Omental fat pad (tissue), 4 donors: ENCODE measurements at places on chromosomes 16 and 17. TPM values are rescaled to one million over a fixed set of nuclear protein-coding genes. Genes with fewer than 3 reads are reported as not detected.

DNA sequence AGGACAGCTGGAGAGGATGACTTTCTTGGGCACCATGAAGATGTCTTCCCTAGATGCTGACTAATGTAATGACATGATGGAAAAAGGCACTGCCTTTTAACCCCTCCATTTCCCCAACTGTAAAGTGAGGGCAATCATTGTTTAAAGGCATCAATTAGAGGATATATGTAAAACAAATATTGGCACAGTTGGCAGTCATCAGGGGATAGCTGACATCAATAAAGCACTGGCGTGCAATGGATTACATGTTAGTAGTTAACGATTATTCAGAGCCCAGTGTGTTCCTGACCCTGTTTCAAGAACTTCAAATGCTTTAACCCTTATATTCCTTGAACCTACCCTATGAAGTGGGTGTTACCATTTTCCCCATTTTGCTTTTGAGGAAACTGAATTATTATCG, 100.7 kb downstream of the TMEM114 start:
- DNase-seq: no peak

WFDC1 gene
- total RNA-seq: 4.7 TPM

GRCh38 chr16:56988161-56988947, 1.0 kb upstream of the NLRC5 start:
- DNase-seq: no peak

GRCh38 chr17:66549731-66550207, 247.4 kb downstream of the PRKCA start:
- DNase-seq: no peak

SPATA22 gene
- total RNA-seq: not detected

DNA sequence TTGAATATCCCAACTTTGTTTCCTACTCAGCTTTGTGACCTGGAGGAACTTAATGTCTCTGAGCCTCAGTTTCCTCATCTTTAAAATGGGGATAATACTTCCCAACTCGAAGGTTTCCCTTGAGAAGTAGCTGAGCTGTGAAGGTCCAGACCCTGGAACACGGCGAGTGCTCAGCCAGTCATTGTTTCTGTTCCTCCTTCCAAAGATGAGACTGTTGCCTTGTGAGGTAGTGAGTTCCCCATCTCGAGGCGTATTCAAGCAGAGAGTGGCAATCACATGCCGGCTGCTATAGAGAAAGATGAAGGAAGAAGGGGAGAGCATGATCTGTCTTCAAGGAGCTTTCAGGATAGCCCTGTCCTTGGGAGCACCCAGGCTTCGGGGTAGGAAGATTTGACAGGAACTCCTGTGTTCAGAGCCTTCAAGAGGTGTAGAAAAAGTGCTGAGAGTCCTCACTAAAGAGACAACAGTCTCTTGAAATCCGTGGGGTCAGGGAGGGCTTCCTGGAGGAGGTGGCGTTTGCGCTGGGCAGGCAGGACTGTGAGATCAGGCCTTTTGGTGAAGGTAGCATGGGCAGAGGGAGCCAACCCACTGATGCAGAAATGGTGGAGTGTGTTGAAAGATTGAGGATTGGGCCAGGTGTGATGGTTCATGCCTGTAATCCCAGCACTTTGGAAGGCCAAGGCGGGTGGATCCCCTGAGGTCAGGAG, 27.2 kb downstream of the SPNS2 start:
- no peak for DNase-seq

MT1F gene
- total RNA-seq: 9.8 TPM

- DNase-seq: no peak
Observed at GRCh38 chr17:67049025-67049739, 4.8 kb downstream of the CACNG1 start.

GRCh38 chr17:38600416-38600815, 5.3 kb downstream of the SRCIN1 start:
- DNase-seq: no peak

GPRC5C gene
- total RNA-seq: 29.0 TPM

P2RX1 gene
- total RNA-seq: 1.1 TPM

EDC4 gene
- 92.2 TPM for total RNA-seq

DNA sequence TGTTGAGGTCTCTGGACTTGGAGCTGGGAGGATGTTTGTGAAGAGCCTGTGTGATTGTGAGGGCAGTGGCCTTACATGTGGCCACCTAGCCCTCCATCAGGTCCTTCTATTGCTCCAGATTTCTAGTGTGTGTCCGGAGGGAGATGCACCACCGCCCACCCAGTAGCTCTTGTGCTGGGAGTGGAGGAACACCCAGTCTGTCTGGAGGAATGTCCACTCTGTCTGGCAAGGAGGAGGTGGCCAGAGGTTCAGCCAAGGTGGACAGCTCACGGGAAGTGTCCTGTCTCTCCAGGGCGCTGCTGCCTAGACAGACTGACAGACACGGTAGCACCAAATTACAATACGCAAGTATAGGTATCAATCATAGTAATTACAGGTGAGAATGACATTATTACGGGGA, 10.6 kb downstream of the RPTOR start:
- DNase-seq: no peak

GINS2 gene
- 0.25 TPM for total RNA-seq

DNA sequence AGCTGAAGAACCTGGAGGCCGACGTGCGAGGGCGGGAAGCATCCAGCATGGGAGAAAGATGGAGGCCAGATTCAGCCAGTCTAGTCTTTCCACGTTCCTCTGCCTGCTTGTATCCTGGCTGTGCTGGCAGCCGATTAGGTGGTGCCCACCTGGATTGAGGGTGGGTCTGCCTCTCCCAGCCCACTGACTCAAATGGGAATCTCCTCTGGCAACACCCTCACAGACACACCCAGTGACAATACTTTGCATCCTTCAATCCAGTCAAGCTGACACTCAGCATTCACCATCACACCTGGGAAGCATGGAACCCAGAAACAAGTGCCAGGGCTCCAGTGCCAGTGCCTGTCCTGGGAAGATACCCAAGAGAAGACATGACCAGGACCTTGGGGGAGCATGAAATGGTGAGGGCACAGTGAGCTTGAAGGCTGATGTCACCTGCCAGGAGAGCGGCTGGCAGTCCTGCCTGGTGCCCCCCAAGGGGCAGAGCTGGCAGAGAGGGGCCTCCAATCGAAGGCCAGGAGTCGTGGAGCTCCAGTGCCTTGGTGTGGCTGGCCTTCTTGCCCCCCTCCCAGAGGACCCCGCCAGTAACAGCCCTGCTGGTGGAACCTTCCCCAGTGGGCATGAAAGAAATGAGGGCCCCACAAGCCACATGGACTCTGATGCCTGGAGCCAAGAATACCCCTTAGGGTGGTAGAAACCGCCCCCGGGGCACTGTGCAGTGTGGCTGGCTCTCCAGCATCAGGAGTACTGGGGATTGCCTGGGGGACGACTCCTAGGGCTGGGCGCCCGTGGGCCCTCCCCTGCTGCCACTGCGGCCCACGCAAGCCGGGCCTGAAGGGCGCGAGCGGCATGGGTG, 643 bp upstream of the NPB start:
- DNase-seq: no peak

TLCD1 gene
- total RNA-seq: 3.6 TPM

- no peak for DNase-seq
Observed at GRCh38 chr17:66673668-66674276, 161.1 kb upstream of the CACNG5 start.

CORO1A gene
- 109 TPM for total RNA-seq

GRCh38 chr16:2738615-2739014, 13.8 kb upstream of the SRRM2 start:
- no peak for DNase-seq

TMEM114 gene
- not detected for total RNA-seq

NOG gene
- 0.72 TPM for total RNA-seq

GRCh38 chr16:85868495-85868894, 30.5 kb upstream of the IRF8 start:
- DNase-seq: no peak

- no peak for DNase-seq
Observed at GRCh38 chr17:61547113-61547512, 43.9 kb downstream of the NACA2 start.

DNA sequence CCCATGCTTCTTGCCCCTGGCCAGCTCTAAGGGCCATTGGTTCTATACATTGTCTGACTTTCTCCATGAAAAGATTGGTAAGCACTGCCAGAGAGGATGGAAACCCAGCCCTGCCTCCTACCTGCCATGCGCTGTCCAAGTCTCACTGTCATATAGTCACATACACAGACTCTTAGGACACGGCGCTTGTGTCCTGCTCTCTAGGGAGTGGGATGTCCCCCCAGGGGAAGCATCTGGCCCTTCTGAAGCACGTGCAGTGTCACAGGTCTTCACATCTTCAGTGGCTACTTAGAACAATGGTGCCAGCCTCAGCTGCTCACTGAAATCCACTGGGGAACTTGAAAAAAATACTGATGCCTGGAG, 38.7 kb downstream of the MYO18A start:
- DNase-seq: no peak

- no peak for DNase-seq
Observed at GRCh38 chr16:56795011-56795410, 65.1 kb downstream of the NUP93 start.

DNA sequence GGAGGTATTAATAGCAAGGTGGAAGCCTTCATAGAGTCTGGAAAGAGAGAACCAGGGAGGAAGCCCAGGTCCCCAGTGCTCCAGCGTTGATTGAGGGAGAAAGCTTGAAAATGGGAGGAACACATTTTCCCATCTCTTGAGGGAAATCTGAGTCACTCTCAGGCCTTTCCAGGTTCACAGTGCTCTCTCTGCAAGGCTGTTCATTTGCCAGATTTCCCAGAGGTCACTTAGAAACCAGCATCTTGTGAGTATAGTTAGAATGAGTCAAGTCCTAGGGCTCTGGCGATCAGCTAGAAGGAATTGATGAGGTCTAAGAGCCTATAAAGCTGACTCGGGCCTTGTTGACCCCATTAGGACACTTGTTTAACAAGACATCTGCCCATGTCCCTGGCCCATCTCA, 17.7 kb upstream of the ZNF594 start:
- no peak for DNase-seq

DNA sequence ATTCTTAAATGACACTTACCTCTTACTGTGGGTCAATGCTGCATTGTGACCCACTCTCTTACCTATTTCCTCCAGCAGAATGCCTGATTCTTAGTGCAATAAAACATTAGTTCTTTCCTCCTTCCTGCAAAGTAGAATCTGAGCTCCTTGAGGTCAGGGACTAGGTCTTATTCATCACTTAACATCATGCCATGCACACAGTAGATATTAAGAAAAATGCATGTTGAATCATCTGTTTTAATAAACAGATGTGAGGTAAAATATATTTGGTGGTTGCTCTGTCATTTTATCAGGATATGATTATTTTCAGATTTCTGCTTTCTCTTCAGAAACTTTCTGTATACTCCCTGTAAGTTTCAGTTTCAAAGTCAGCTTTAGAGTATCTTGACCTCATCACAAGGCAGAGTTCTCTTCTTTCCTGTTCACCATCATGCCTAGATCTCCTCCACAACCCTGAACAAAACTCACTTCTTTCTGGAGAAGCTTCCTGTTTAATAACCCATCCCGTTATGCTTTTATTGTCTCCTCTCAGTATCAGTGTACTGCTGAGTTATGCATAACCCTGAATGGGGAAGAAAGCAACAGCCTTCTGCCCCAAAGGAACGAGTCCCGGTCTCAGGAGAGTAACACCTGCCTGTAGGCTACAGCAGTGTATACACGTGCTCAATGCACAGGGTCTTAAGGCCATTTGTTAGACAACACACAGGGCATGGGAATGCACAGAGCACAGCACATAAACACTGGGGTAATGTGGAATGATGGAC, 30.3 kb upstream of the SUPT4H1 start:
- DNase-seq: no peak

DNA sequence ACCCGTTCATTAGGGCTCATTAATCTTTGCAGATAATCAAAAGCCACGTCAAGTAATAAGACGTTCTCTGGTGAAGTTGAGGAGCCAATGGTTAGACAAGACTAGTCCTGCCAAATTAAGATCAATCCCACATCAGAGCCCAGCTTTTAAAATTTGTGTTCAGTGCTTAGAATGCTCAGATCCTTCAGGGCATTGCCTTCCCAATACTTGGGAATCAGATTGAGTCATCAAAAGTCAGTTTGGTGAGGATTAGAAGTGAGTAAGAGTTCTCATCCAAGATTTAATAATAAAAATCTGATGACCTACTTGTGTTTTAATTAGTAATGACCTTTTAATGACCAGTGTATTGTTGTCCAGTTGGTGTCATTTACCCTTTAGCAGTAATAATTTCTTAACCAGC, 19.8 kb downstream of the MAP2K4 start:
- DNase-seq: no peak

- no peak for DNase-seq
Observed at GRCh38 chr17:78358538-78359320, 1.1 kb downstream of the SOCS3 start.

DNA sequence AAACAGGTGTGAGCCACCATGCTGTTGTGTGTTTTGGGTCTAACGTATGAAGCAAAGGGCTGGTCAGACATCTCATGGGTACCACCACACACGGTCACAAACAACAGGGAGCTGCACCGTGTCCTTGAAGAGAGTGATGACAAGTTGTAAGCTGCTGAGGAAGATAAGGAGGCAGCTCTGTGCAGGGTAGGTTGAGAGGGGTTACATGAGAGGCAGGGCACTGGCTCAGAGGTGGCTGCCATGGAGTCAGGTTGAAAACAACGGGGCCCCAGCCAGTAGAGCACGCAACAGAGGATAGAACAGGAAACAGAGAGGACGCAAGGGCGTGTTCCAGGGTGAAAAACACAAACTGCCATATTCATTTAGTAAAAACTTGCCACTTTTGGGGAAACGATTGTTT, 52.2 kb downstream of the TRARG1 start:
- DNase-seq: no peak

- no peak for DNase-seq
Observed at GRCh38 chr16:81866820-81867440, 87.8 kb downstream of the PLCG2 start.
